Activated CD4-positive, alpha-beta T cell treated with anti-CD3 and anti-CD28 coated beads, Interleukin-2, Interleukin-4, amounts not matched to agents 100 ng/mL and 50 ng/mL, durations not matched to agents 16 hours and 8 hours (primary cell): ENCODE measurements at places on chromosomes 1 and 21.

- DNase-seq, result no peak
Measured at GRCh38 chr1:209742409-209743144, 13.3 kb upstream of the TRAF3IP3 start.

DNA sequence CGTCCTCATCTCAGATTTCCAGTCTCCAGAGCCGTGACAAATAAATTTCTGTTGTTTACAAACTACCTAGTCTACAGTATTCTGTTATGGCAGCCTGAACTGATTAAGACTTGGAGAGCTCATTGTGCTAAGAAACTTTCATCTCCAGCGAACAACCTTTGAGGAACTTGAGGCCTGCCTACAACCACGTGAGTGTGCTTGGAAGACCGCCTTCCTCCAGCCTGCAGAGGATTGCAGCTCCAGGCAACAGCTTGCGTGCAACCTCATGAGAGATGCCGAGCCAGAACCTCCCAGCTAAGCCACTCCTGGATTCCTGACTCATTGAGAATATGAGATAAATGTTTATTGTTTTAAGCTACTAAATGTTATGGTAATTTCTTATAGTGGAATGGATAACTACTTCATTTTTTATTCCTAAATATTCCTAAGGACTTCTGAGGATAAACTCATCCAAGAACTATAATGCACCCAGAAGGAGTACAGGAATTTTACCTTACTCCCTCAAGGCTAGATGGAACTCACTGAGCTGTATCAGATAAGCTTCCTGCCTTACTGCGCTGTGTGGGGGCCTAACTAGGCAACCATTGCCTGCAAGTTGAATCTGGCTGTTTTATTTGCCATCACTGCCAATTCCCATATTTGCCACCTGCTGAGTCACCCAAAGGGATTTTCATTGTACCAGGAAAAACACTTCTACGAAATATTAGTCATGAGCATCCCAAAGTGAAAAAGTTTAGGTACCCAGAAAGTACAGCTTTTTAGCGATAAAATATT, 17.6 kb downstream of the FAM177B start:
- no peak for DNase-seq

GRCh38 chr1:92425617-92426016, 61.1 kb downstream of the GFI1 start:
- no peak for DNase-seq

- DNase-seq, result no peak
Measured at GRCh38 chr1:167584581-167584980, 31.0 kb upstream of the CREG1 start.

DNA sequence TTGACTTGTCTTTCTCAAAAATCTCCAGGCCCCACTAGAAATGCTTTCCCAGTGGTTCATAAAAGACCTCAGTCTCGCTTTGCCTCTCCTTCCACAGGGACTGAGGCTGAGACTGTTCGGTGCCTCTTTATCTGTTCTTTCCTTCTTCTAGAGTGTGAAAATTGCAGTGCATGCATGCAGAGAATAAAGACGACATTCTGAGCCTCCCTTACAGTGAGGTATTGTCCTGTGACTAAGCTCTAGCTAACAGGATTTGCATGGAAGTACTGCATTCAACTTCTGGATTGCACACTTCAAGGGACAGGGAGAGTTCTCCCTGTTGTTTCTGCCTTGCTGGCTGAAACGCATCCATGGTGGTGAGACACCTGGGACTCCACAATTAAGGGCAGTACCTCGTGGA, 69.1 kb downstream of the COLGALT2 start:
- no peak for DNase-seq

DNA sequence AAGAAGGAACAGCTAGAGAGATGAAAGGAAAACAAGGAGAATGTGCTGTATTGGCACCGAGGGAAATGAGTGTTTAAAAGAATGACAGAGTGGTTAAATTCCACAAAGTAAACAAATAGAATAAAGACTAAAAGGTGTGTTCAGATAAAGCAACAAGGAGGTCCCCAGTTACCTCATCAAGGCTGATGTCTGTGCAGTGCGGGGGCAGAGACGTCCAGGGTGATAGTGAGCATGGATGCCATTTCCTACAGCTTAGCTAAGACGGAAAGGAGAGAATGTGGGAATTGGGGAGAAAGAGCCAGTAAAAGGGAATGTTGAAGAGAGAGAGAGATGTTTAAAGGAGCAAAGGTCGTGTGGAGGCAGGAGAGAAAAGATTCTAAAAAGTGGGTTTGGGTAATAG, 15.5 kb downstream of the LMOD1 start:
- no peak for DNase-seq

DNA sequence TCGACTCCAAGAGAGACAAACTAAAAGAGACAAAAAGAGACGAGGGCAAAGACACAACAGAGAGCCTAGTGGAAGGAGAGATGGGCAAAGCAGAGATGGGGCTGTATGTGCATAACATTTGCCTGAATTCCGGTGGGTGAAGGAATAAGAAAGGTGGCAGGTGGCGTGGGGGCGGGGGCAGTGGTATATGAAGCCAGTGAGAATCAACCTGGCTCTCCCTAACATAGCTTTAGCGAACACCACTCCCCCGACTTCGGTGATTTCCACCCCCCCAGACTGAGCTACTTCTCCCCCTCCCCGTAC, 1.1 kb downstream of the INKA2 start:
- DNase-seq, result no peak

GRCh38 chr1:40392221-40392620, 18.7 kb downstream of the SMAP2 start:
- DNase-seq, result no peak
